IMR-90 (cell line): ENCODE measurements at places on chromosomes 7 and 10. TPM values are rescaled to one million over a fixed set of nuclear protein-coding genes. Genes with fewer than 3 reads are reported as not detected.

The HYAL4 gene
- total RNA-seq: not detected in 2 replicates

The DGKI gene
- total RNA-seq: 15.3 and 15.8 TPM in 2 replicates

The PRSS37 gene
- not detected in 2 replicates for total RNA-seq

The BMPER gene
- total RNA-seq: 7.5 and 7.9 TPM in 2 replicates

The STRA8 gene
- not detected in 2 replicates for total RNA-seq

- peaks cover 8% of the 10 kb centered on the region for H3K4me1 ChIP-seq
- H3K27me3 ChIP-seq: 0 out of 2 replicates have a peak, but pooled peaks cover 1% of the 10 kb centered on the region
- H3K36me3 ChIP-seq: no peaks in the 10 kb centered on the region
- no peak overlapping the region for H3K4me3 ChIP-seq
- DNase-seq: peak; percentile 33
- no peak overlapping the region for H3K27ac ChIP-seq
Measured at GRCh38 chr10:5293691-5294550, 70.8 kb upstream of the UCN3 start.

- H3K27ac ChIP-seq: no peak overlapping the region
- H3K36me3 ChIP-seq: no peaks in the 10 kb centered on the region
- no peaks in the 10 kb centered on the region for H3K27me3 ChIP-seq
- H3K4me1 ChIP-seq: 0 out of 2 replicates have a peak, but pooled peaks cover 1% of the 10 kb centered on the region
- peak overlapping the region; percentile 12; the same call in 1 of the 2 replicates for H3K4me3 ChIP-seq
Measured at GRCh38 chr10:11551916-11552602, 59.4 kb downstream of the USP6NL start.

- no peaks in the 10 kb centered on the region for H3K27me3 ChIP-seq
- H3K4me3 ChIP-seq: no peak overlapping the region
- peaks cover 28% of the 10 kb centered on the region for H3K4me1 ChIP-seq
- no peaks in the 10 kb centered on the region; the same call in 1 of the 2 replicates for H3K36me3 ChIP-seq
- DNase-seq: no peak
Measured at GRCh38 chr10:69335063-69335587, 56.8 kb downstream of the HK1 start.

DNA sequence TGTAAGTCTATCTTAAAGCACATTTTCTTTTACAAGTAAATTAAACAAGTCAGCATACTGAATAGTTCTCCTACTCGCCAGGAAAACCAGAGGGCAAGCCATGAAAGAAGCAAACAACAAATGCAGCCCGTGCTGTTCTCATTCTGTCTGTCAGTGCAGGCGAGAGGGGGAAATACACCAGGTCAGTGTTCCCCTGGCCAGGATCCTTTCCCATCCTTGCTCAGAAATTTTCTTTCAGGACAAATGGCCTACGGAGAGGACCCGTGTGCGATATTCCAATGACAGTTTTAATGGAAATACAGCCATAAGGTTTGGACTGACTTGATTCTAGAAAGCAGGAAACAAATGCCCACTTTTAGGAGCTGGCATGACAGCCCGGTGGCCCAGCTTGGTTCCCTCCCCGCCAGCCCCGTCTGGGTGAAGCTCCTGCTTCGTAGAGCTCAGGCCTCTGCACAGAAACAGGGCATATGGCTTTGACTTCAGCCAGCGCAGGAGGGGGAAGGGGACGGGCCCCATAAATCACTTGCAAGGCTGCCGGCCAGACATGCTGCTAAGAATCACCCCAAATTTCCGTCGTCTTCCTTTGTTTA lies 67.8 kb downstream of the FRMD4A start:
- no peak for DNase-seq
- H3K4me3 ChIP-seq: no peak overlapping the region
- H3K36me3 ChIP-seq: no peaks in the 10 kb centered on the region

DNA sequence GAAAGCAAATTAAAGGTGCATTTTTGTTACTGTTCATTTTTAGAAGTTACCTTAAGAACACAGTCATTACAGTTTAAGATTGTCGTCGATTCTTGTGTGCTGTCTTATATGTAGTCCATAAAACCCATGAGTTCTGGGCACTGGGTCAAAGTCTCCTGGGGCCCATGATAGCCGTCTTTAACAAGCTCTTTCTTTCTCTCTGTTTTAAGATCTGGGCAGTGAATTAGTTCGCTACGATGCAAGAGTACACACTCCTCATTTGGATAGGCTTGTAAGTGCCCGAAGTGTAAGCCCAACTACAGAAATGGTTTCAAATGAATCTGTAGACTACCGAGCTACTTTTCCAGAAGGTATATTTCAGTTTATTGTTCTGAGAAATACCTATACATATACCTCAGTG lies 90.7 kb upstream of the CAPZA2 start:
- peaks cover 6% of the 10 kb centered on the region for H3K4me1 ChIP-seq
- H3K27ac ChIP-seq: no peak overlapping the region

GRCh38 chr7:1677206-1678080 lies 7.4 kb downstream of the ELFN1 start:
- no peak overlapping the region for H3K4me3 ChIP-seq
- H3K27ac ChIP-seq: no peak overlapping the region
- peaks cover 12% of the 10 kb centered on the region; the same call in 1 of the 2 replicates for H3K27me3 ChIP-seq
- H3K4me1 ChIP-seq: no peaks in the 10 kb centered on the region

- H3K4me1 ChIP-seq: peaks cover 7% of the 10 kb centered on the region
- DNase-seq: no peak
- H3K27me3 ChIP-seq: no peaks in the 10 kb centered on the region; the same call in none of the 2 replicates
Measured at GRCh38 chr10:88082391-88082790, 219.0 kb downstream of the PTEN start.

DNA sequence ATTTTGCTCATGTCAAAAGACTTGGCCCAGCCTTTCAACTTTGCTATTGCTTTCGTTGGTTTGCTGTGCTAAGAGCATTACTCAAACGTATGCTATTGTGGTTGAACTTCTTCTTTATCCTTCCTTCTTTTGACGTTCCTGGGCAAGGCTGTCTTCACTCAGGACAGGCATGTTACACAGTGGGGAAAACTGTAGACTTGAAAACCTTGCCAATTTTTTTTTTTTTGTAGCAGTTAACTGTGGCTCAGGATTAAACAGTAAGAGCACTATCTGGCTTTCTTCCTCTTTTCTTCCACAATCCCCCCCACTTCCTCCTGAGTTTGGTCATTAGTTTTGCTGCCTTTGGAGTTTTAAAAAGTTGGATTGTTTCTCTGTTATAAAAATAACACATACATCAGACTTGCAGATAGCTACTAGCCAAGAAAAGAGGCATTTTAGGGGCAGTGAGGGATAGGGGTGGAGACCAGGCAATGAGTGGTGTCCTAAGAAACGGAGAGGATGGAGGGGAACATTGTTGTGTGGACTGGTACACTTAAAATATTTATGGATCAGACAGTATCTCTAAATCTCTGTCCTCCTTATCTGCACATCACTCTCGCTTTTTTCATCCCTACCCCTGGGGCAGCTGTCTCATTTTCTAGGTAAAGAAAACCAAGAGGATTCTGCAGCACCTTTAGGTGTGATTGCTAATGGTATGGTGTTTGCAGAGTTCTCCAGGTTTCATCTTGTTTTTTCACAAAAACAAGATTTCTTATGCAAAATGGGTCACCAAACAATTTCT lies 181.7 kb downstream of the LRMDA start:
- no peak overlapping the region for H3K27ac ChIP-seq
- H3K27me3 ChIP-seq: peaks cover 10% of the 10 kb centered on the region; the same call in 1 of the 2 replicates
- no peak for DNase-seq
- H3K4me1 ChIP-seq: no peaks in the 10 kb centered on the region
- no peaks in the 10 kb centered on the region for H3K36me3 ChIP-seq

DNA sequence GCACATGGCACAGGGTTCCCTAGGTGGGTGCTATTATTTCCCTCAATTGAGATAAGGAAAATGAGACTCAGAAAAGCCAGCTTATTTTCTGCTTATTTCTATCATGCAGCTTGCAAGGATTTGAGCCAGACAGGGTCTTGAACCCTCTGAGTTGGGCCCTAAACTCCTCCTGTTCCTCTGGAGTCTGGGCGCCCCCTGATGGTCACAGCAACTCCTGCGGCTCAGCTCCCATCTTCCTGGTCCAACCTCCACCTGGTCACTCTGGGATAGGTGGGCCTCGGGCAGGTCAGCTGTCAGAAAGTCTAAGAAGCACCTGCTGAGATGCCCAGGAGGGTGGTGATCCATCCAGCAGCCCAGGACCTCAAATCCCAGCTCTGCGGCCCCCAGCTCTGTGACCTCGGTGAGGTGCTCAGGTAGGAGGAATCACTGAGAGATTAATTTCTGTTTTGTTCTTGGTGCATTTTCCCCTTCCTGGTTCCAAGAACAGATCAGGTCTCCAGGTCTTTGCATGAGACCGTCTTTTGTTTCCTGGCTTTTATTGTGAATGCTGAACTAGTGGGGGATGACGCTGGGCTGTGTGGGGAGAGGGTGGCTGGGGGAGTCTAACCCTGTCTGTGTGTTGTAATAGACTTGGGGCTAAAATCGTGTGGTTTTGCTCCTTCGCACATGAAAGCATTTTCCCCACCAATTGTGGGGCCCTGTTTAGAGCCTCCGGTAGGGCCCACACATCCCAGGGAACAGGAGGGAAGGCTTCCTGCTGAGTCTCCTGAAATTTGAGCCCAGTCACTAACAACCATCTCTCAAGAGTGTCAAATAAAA lies 32.8 kb downstream of the TMEM130 start:
- peaks cover 5% of the 10 kb centered on the region; the same call in 1 of the 2 replicates for H3K4me1 ChIP-seq
- H3K4me3 ChIP-seq: no peak overlapping the region
- no peaks in the 10 kb centered on the region for H3K36me3 ChIP-seq
- DNase-seq: peak; percentile 28
- no peak overlapping the region for H3K27ac ChIP-seq
- peaks cover 5% of the 10 kb centered on the region; the same call in 1 of the 2 replicates for H3K27me3 ChIP-seq

GRCh38 chr10:14707481-14707880 lies 67.2 kb downstream of the FAM107B start:
- H3K27me3 ChIP-seq: no peaks in the 10 kb centered on the region
- no peak overlapping the region for H3K4me3 ChIP-seq
- H3K27ac ChIP-seq: no peak overlapping the region
- H3K4me1 ChIP-seq: no peaks in the 10 kb centered on the region; the same call in 1 of the 2 replicates
